ELR (cell line): ENCODE measurements at places on chromosomes 3 and 15.

- DNase-seq = no peak
These were observed 23.4 kb upstream of the TNK2 start for GRCh38 chr3:195931582-195932273.

DNA sequence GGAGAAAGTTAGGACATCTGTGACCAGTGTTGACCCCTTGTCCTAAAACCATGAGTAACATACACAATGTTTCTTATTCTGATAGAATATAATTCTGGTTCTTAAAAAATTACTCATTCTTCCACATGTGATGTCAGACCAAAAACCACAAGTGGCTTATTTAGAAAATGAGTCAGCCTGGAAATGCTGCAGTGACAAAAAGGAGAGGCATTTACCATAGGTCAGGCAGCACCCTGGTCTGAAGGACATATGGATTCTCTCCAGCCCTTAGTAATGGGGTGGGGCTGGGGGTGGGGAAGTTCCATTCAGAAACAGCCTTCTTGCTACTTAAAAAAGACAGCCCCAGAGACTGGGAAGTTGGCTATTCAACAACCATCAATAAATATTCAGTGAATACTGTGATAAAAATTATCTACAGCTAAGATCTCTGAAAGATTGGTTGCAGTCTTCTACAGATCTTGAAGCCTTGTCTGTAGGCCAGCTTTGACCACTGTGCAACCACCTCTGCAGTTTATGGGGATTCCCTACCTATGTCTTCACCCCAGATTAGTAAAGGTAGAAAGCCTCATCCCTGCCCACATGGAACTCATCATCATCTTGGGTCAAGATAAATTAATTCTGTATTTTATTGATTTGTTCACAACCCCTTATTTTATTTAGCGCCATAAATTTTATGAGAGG, 34.9 kb upstream of the TIMP4 start:
- peak; percentile 98 for DNase-seq

GRCh38 chr3:36843065-36844051, 79.0 kb upstream of the DCLK3 start:
- DNase-seq = peak; percentile 38

GRCh38 chr3:41118461-41119390, 80.6 kb upstream of the CTNNB1 start:
- DNase-seq = no peak

GRCh38 chr3:190322604-190323245, 479 bp upstream of the CLDN1 start:
- DNase-seq = no peak

- no peak for DNase-seq
These were observed 257.4 kb upstream of the ADAMTS9 start for GRCh38 chr3:64945171-64945729.

- no peak for DNase-seq
These were observed 11.9 kb upstream of the PLA2G4D start for GRCh38 chr15:42106288-42106687.

GRCh38 chr3:191158815-191159214, 40.2 kb upstream of the OSTN start:
- no peak for DNase-seq

GRCh38 chr3:158103081-158103886, 2.9 kb downstream of the SHOX2 start:
- DNase-seq = peak; percentile 53
